ENCODE measurements at places on chromosomes 5 and 9.

DNA sequence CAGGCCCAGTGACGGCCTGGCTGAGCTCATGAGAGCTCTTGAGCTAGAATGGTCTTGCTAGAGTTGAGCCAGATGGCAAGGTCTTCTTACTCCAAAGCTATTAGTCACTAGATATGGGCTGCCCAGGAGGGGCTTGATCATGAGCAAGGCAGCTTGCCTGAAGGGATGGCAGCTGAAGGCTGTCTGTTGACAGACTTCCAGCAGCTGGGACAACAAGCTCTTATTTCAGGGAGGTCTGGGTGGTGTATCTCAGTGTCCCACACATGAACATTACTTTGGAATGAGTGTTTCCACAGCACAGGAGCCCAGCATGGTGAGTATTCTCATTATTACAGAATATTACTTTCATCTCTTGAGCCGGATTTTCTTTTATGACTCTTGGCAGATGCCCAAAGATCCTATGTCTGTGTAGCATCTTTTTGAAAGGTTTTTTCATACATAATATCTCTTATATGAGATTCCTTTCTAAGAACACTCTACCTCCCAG is 414.1 kb downstream of the ARHGEF28 start:
- no peak for DNase-seq

- DNase-seq: no peak
Observed at GRCh38 chr9:26723486-26723885, 169.1 kb downstream of the CAAP1 start.

DNA sequence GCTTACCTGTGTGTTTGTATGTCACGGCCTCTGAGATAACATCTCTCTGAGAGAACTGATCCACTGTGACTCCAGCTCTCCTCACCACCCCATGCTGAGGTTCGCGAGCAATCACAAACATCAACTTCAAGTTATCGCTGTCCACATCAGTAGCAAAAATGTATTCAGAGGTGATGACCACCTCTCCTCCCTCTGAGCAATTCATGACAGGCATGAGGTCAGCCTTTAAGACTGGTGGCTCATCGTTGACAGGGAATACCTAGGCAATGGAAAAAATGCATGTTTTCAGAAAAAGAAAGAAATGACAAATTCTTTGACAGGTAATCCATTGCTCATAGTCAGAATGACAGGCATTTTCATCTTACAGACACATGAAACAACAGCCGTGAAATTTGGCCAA is 90.3 kb upstream of the CER1 start:
- no peak for DNase-seq

- DNase-seq: no peak
Observed at GRCh38 chr9:129507805-129508204, 113.1 kb downstream of the C9orf50 start.

- DNase-seq: no peak
Observed at GRCh38 chr9:12760758-12761157, 14.1 kb upstream of the LURAP1L start.

DNA sequence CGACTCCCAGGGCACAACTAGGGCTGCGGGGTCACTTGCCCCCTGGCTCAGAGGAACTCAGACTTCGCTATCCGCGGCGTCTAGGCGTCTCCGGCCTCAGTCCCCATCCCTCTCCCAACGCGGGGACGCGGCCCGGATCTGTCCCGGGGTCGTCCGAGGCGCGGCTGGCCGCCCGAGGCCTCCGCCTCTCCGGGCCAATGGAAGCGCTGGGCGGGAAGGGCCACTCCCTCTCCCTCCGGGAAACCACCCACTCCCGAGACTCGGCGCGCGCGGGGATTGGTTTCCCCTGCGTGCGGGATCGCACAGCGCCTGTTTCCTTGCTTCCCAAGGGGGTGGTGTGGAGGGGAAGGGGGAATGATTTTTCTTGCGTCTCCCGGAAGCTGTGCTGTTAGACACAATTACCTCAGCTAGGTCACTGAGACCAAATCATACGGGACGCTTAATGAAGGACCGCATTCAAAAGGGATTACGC is 38.3 kb downstream of the NR2F1 start:
- DNase-seq: peak; percentile 89

GRCh38 chr5:9381464-9381863 is 164.4 kb downstream of the SEMA5A start:
- DNase-seq: no peak

DNA sequence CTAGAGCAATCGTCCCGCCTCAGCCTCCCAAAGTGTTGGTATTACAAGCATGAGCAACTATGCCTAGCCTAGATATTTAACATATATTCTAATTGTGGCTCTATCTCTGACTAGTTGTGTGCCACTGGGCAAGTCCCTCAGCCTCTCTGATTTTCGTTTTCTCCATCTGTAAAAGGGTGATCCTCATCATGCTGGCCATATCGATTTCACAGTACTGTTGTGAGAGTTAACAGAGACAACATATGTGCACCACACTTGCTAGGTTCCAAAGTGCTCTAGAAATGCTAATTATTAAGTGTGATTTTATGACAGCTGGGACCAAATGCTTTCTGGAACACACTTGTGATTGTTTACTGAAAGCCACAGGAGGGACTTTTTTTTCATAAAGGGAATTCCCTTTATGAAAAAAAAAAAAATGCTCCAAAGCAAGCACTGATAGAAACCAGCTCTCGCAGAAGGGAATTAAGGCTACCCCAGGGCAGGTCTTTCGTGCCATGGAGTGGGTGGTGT is 78.5 kb upstream of the EPB41L4B start:
- DNase-seq: no peak

- DNase-seq: no peak
Observed at GRCh38 chr9:123115146-123115913, 81.9 kb downstream of the GPR21 start.

DNA sequence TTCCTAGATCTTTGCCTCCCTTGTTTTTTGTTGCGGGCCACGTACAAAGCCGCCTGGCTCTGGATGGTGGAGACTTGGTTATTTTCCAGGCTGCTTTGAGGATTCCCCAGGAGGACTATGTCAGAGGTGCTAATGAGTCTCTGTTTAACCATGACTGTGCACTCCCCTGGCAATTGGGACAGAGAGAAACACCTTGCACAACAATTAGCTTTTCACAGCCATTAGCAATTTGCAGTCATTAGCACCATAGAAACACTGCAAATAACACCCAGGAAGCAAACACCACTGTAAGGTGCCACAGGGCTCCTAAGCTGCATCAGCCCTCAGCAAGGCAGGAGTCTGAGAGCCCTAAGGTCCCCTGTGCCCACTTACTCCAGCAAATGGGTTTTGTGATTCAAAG is 201.0 kb upstream of the VLDLR start:
- no peak for DNase-seq

GRCh38 chr5:55188656-55189540 is 15.9 kb upstream of the CDC20B start:
- DNase-seq: no peak

DNA sequence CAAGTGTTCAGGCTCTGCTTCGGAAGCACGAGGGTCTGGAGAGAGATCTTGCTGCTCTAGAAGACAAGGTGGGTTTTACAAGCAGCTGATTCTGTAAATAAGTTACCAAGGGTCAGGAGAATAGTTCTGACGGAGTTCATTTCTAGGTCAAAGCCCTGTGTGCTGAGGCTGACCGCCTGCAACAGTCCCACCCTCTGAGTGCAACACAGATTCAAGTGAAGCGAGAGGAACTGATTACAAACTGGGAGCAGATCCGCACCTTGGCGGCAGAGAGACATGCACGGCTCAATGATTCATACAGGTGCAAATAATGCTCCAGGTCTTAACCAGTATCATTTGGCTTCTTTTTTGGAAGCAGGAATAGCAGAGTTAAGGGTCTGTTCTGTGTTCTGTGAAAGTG is 24.8 kb downstream of the SPTAN1 start:
- no peak for DNase-seq

GRCh38 chr5:76855961-76856360 is 6.1 kb downstream of the S100Z start:
- no peak for DNase-seq

Measured in sigmoid colon (tissue), 7 donors.